Stimulated activated CD8-positive, alpha-beta memory T cell treated with anti-CD3 and anti-CD28 coated beads, Interleukin-7, amount 100 ng/mL, for 1 hour (primary cell): ENCODE measurements at places on chromosomes 11 and 22.

GRCh38 chr11:122653916-122654585 lies 1.5 kb upstream of the UBASH3B start:
- no peak for DNase-seq

- no peak for DNase-seq
Measured at GRCh38 chr11:13016415-13016814, 7.3 kb downstream of the RASSF10 start.

- no peak for DNase-seq
Measured at GRCh38 chr11:26842478-26843282, 120.8 kb upstream of the SLC5A12 start.

GRCh38 chr11:71951741-71952310 lies 23.0 kb downstream of the RNF121 start:
- no peak for DNase-seq

DNA sequence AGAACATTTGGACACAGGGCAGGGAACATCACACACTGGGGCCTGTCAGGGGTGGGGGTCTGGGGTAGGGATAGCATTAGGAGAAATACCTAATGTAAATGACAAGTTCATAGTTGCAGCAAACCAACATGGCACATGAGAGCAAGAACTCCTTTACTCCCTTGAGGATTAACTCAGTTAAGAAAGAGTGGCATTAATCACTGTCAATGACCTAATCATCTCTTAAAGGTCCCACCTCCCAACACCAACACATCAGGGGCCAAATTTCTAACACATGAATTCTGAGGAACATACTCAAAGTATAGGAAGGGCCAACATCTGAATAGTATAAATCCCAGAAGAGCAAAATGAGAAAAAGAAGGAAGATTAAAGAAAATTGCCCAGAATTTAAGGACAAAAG lies 272.9 kb downstream of the SWAP70 start:
- DNase-seq: no peak

DNA sequence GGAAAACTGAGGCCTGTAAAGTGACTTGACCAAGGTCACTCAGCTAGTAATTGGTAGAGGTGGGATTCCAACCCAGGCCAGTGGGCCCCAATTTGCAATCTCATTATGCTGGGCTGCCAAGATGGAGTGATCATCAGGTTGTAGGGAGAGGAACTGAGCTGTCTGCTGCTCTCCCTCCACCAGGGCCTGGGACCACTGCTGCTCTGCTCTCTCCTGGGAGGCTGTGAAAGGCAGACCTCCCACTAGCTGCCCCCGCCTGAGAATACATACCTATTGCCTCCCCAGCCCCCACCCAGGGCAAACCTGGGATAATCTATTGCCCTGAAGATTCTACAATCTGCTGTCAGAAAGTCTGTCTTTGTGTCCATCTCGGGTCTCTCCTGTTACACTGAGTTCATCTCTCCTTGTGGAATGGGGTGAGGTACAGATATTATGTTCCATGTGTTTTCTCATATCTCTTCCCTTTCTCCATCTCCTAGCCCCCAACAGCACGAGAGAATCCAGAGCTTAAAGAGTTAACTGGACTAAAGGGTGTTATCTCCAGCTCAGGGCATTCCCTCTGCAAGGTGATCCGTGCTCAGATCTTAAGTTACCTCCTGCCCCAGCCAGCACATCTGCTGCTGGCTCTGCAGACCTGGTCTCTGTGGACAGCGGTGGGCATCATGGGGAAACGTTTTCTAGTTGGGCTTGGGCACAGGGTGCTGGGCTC lies 5.6 kb downstream of the NECTIN1 start:
- no peak for DNase-seq

- DNase-seq: no peak
Measured at GRCh38 chr11:114085965-114086793, 26.7 kb downstream of the ZBTB16 start.

DNA sequence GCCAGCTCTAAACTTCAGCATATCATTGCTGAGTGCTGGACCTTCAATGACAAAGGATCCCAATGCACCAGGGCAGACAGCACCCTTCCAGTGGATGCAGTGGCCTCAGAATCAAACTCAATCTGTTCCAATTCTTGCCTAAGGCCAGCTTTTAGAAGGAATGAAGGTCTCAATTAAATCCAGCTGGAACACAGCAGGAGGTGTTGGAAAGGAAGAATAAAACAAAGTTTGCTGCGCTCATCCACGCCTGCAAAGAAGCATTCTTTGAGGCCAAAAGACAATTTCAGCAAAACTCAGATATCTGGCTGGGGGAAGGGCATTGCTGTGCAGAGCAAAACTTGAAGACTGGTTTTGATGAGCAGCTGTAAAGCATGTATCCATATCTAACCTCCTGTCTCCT lies 120.7 kb downstream of the CCDC81 start:
- no peak for DNase-seq

GRCh38 chr22:25938151-25938550 lies 196.2 kb downstream of the MYO18B start:
- no peak for DNase-seq

DNA sequence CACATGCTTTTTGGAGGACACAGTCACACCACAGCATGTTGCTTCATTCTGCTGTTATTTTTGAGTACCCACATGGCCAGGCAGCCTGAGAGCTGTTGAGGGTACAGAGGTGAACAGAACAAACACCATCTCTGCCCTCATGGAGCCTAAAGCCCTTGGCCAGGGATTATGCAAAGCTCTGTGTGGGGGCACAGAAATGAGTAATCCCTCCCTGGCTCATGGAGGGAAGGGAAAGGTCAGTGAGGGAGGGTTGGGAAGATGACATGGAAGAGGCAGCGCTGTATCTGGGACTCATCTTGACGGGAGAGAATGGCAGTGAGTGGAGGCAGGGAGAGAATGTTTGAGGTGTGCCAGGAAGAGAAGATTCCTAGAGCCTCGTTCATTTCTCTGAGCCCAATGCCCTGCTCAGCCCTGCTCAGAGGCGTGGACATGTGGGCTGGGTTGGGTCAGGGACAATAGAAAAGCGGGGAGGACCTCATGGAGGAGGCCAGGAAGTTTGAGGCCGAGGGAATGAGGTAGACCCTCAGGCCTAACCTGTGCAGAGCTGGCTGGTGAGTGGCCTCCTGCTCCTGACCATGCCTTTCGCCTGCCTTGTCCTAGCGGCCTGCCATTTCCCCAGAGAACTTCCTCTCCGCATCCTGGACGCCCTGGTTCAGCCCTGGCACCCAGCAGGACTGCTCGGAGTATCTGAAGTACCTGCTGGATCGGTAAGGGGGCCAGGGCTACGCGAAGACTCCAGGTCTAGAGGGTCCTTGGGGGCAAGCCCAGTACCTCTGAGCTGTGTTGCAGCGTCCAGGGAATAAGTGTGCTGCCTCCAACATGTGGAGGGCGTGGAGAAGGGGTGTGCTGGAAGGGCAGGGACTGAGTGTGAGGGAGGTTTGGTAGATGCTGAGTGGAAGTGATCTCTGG lies 19.8 kb downstream of the USP35 start:
- no peak for DNase-seq

DNA sequence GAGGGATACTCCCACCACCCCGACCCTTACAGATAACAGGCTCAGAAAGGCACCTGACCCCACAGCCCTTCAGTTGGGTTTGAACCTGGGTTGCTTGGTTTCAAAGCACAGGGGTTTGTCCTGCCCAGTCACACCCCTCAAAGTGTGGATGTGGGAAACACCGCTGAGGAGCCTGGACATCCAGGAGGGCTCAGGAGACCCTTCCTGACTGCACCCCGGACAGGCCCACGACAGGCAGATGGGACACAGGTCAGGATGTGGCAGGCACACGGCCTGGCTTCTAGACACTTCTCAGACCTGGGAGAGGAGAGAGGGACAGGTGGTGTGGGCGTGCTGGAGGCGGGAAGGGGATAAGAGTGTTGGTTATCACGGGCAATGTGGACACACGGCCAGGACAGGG lies 932.3 kb downstream of the BRD1 start:
- DNase-seq: no peak

- DNase-seq: no peak
Measured at GRCh38 chr11:29449281-29450074, 567.4 kb downstream of the KCNA4 start.

- DNase-seq: no peak
Measured at GRCh38 chr22:19620742-19621371, 93.4 kb upstream of the SEPTIN5 start.

DNA sequence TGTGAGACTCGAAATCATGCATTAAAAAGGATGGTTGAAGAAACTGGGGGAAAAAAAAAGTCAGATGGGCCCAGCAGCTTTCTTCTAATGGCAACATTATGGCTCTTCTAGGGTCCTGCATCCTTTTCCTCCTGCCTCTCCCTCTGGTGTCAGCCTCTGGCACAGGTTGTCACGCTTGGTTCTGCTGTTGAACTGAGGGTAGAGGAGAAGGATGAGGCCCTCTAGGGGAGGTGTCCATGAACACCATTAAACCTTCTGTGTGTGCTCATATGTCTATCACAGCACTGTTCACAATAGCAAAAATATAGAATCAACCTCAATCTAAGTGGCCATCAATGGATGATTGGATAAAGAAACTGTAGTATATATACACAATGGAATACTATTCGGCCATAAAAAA lies 36.0 kb downstream of the BUD13 start:
- DNase-seq: no peak

DNA sequence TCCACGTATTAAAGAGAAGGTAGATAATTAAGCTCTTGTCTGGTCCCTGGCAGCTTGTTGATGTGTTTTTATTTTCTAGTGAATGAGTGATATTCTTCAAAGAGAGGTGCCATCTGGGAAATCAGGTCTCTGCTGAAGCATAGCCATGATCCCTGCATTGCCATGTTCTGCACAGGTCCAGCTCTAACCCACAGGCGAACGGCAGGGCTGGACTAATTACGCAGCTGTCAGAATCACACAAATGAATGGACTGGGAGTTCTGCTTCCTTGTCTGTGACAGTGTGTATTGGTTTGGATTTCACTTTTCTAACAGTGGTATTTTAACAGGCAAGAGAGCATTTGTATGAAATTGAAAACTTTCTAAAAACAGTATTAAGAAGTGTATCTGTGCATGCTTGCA lies 235.6 kb downstream of the FAT3 start:
- no peak for DNase-seq

GRCh38 chr11:35338921-35339320 lies 80.4 kb downstream of the SLC1A2 start:
- DNase-seq: no peak

DNA sequence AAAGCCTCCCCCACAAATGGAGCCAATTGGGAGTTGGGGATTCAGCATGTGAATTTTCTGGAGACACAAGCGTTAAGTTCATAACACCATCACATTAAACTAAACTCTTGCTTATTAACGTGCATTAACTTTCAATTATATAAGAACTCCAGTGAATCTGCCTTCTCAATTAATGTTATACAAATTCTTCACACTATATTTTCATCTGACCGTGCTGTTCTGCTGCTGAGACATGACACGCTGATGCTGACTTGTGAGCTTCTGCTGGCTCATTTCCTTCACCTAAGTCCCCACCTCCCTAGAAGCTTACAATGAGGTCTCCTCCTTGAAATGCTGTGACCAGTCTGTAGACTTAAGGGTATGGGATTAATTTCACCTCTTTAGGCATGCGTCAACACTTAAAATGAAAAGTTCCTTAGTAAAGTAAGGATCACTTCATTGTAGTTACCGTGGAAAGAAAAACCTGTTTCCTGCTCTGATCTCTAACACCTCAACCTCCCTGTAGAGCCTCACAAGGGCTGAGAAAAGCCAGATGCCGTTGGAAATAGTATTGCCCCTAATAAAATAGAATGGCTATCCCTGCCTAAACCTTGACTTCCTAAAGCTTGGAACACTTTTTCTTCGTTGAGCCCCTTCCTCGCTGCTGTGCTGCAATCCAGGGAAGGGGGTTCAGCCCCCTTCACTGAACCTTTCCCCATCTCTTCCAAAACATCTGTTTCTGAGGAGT lies 2.2 kb downstream of the HBG2 start:
- DNase-seq: no peak

GRCh38 chr11:9895006-9895405 lies 231.1 kb downstream of the SWAP70 start:
- no peak for DNase-seq

DNA sequence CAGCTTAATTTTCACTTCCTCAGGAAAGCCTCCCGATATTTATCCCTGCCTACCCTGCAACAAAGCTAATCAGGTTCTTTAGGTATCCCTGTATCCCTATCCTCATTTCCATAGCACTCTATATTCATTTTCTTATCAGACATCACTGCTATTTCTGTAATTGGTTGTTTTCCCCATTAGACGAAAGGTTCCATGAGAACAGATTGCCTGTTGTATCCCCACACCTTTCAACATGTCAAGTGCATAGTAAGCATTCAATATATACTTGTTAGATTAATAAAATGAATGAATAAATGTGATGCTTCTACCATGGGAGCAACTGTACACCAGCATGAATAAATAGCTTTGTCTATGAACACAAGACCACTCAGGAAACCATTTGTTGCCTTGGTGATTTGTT lies 499.8 kb downstream of the DLG2 start:
- no peak for DNase-seq

GRCh38 chr22:43832393-43833265 lies 20.5 kb upstream of the EFCAB6 start:
- DNase-seq: no peak

DNA sequence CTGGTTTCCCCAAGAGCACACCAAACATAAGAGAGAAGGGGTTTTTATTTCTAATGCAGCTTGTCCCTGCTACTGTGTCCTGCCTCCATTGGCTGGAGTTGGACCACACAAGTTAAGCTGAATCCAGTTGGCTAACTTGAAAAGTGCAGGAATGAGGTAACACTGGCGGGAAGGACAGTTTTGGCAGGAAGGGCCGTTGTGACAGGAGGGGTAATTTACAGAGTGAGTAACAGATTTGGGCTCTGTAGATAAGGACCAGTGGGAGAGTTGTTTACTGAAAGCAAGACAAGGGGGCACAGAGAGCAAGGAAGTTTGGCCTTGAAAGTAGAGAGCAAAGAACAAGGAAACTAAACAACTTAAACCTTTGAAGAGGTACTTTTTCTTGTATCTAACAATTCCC lies 1623.3 kb upstream of the RAG2 start:
- no peak for DNase-seq

DNA sequence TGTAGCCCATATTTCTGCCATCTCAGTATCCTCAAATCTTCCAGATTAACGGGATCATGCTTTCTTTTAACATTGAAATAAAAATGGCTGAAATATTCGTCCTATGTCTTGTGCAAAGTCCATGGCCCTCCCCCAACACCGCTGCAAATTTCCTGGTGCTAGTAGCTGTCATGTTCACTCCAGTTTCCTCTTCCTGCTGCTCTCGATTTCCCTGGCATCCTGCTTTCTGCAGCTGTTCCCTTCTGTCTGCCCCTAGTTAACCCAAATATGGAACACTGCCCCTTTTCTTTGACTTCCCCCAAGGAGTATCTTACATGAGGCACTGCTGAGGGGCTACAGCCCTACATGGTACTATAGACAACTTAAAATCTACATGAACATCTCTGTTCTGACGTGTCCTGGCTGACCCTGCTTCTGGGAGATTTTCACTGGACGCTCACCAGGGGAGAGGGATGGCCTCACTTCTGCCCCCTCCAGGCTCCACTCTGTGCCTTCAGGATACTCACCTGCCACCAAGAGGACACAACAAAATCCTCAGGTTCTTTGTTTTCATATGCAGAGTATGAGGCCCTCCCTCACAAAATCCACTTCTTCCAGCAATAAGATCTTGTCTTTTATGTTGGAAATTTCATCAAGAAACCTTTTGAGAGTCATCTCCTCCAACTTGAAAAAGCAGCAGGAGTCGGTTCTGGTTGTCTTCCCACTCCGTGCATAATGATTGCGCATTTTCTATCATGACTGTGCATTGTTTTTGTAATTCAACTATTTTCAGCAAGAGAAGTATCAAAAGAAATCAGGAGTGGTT lies 29.5 kb upstream of the SCUBE2 start:
- DNase-seq: no peak

- DNase-seq: no peak
Measured at GRCh38 chr22:26797910-26798309, 140.5 kb downstream of the MIAT start.

- DNase-seq: no peak
Measured at GRCh38 chr22:36684841-36685240, 18.7 kb downstream of the CACNG2 start.
